ENCODE measurements at places on chromosomes 7 and 10.

GRCh38 chr10:23442936-23443335 is 4.1 kb downstream of the OTUD1 start:
- no peak for DNase-seq

DNA sequence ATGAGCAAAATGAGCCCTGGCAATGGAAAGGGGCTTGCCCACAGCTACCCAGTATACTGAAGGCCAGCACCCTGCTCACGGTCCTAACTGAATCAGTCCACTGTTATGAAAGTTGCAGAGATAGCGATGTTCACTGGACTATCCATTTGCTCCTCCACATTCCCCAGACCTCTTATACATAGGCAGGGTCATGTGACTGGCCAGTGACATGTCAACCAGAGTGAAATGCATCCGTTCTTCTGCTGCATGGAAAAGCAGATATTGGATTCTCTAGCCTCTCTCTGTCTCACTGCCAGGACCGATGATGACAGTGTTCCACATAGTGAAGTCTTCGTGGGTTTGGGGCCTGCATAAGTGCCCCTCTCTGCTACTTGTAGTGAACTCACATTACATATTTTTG is 503.4 kb downstream of the RPS24 start:
- DNase-seq, result no peak

DNA sequence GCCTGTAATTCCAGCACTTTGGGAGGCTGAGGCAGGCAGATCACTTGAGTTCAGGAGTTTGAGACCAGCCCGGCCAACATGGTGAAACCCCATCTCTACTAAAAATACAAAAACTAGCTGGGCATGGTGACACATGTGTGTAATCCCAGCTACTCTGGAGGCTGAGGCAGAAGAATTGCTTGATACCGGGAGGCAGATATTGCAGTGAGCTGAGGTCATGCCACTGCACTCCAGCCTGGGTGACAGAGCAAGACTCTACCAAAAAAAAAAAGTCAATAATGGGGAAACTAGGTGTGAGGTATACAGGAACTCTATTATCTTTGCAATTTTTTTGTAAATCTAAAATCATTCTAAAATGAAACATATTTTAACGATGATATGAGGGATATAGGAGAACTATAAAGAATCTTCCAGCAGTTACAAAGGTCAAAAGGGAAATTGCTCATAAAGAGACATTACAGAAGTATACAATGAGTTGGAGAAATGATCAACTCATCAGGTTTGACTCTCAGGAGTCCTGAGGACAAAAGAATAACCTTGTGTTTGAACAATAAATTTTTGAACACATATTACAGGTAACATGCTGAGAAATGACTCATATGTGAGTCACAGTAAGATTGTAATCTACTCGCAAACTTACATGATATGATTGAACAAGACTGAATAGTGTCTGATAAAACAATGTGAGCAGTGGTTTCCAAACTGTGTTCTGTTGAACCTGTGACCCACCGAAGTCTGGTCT is 272.6 kb downstream of the FGFR2 start:
- no peak for DNase-seq

DNA sequence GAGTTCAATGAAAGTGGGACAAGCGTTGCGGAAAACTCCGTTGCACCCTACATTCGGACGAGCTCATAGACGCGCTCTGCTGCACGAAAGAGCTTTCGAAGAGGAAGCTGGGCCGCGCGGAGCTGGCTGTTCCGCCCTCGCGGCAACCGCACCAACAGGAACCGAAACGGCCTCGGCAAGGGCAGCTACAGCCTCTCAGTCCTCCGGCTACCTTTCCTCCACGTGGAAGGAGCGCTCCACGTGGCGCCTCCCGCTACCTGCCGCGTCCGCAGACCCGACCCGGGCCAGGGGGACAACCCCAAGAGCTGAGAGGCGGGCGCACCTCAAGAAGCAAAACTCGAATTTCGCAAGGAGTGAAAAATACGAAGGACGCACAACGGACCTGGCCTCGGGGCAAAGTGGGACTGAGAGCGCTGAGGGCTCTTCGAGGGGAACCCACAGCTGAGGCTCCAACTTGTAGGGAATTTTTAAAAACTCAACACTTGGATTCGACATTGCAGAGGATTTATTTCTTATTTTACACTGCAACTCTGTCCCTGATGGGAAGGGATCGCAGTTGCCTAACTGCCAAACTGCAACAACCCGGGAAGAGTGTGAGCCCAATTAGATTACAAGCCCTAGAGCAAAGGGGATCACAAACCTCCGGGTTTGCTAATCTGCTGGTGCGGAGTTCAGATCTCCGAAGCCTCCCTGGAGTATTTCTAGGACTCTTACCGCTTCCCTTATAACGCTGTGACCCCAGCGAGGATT is 1.4 kb downstream of the HPSE2 start:
- DNase-seq, result no peak

DNA sequence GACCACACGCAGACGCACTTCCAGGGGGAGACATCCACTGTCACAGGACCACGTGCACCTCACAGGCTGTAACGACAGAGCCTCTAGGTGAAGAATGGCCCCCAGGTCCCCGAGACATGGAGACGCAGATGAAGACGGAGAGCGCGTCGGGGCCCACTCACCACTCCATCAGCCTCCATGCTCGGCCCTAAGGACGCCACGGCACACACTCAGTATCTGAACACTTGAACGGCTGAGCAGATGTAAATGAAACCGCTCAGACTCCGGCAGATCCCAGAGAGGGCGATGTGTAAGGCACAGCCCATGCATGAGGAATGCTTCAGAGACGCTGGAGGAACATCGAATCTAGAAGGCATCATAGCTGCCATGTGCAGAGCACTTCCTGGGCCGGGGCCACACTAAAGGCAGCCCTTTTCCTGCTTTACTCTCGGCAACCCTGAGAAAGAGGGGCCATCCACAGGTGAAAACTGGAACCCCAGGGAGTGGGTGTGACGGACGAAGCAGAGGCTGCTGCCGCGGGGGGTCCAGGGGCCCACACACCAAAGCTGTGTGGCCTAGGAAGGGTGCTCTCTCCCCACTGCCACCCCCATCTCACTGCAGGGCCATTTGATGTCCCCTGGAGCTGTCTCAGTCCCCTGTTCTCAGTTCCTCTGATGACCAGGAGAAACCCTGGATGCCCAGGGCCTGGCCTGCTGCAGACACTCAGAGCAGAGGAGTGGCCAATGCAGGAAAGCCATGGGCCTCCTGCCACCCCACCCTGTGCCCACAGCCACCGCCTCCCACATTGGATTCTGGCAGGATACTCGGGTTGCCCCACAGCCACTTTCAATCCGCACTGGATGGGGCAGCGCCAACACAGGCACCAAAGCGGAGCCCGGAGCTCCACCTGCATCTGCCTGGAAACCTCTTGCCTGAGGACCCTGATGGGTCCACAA is 253.8 kb downstream of the MAD1L1 start:
- no peak for DNase-seq

DNA sequence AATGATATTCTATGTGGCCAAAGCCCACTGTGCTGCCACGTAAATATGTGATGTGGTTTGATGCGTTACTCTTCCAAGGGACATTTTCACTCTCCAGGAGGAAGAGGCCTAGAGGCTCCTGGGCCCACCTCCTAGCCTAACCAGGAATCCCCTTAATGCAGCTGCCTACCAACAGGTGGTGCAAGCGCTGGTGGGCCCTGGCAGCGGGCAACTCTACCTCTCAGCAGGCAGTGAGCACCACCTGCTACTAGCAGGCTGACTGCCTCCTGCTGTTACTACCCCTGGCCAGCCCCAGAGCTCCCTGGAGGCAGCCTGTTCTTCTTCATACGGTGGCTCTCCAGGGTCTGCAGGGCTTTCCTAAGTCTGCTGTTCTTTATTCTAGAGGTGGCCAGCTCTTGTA is 62.8 kb downstream of the CDH23 start:
- DNase-seq, result no peak

DNA sequence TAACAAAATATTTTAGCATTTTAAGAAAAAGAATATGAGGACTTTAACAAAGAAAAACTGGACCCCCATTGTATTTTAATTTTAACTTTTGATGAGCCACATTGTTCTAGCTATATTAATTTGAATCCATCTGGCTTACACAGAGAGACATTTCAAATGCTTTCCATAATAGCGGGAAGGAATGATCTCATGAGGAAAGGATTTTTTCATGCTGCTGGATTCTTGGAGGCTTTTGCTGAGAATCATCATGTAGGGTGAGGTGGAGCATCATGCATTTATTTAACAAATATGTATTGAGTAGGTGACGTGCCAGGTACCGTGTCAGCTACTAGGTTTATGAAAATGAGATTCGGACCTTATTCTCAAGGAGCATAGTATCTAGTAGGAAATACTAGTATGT is 1006.3 kb downstream of the SORCS1 start:
- DNase-seq, result no peak

All from stimulated activated CD8-positive, alpha-beta memory T cell treated with anti-CD3 and anti-CD28 coated beads, Interleukin-2, amount 100 ng/mL, for 1 hour (primary cell).